ENCODE measurements at places on chromosomes 12 and 14. TPM values are rescaled to one million over a fixed set of nuclear protein-coding genes. Genes with fewer than 3 reads are reported as not detected.

The RD3L gene
- not detected for total RNA-seq

DNA sequence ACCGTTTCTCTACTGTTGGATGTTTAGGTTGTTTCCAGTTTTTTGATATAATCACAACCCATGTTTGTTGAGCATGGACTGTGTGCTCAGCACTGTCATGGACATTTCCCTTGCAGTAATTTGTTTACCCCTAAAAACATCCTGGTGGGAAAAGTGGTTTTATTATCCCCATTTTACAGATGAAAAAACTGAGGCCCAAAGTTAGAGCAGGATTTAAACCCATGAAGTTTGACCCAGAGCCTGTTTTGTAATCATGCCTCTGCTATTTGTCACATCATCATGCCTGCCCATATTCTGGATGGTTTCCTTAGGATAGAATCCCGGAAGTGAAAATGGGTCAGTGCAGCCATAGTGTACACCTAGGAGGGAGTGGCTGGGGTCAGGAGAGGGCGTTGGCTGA, 17.0 kb upstream of the LRP1-AS start:
- H3K4me1 ChIP-seq = peaks cover 19% of the 10 kb centered on the region
- peaks cover 71% of the 10 kb centered on the region for H3K36me3 ChIP-seq
- H3K4me3 ChIP-seq = no peak overlapping the region

GRCh38 chr14:90658541-90658967, 157.7 kb downstream of the TTC7B start:
- peaks cover 20% of the 10 kb centered on the region for H3K36me3 ChIP-seq
- H3K4me1 ChIP-seq = peaks cover 21% of the 10 kb centered on the region
- DNase-seq = no peak
- H3K27ac ChIP-seq = no peak overlapping the region

The LRCOL1 gene
- total RNA-seq = not detected

GRCh38 chr12:52436000-52436827, 2.0 kb upstream of the KRT75 start:
- no peak for DNase-seq
- peaks cover 1% of the 10 kb centered on the region for H3K36me3 ChIP-seq
- no peak overlapping the region for H3K27ac ChIP-seq
- H3K4me1 ChIP-seq = peaks cover 3% of the 10 kb centered on the region
- H3K27me3 ChIP-seq = peaks cover 62% of the 10 kb centered on the region

- H3K27me3 ChIP-seq = peaks cover 25% of the 10 kb centered on the region
- H3K4me3 ChIP-seq = no peak overlapping the region
- DNase-seq = no peak
- H3K36me3 ChIP-seq = no peaks in the 10 kb centered on the region
- no peak overlapping the region for H3K27ac ChIP-seq
- no peaks in the 10 kb centered on the region for H3K4me1 ChIP-seq
Observed at GRCh38 chr12:32776258-32776657, 20.6 kb upstream of the YARS2 start.

DNA sequence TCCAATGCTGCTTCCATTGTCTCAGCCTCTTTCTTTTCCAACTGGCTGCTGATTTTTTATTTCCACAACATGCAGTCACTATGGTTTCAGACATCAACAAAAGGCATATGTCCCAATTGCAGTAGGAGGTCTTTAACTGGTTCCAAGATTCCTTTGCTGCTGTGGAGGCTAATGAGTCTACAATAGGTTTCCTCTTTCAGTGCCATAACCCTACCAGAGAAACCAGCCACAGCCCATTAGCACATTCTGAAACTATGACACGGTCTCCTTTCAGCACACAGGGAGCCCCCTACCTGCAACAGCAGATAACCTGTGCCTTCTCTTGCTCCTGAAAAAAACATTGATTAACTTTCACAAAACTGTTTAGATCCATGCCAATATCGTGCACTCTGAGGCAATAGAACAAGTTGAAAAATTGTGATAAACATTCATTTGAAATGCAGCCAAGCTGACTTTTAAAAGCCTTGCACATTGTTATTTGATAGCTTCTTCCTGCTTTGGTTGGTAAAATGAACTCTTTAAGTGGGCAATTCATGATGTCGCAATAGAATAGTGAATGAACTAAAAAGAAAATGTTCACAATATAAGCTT, 32.4 kb downstream of the PLEKHG7 start:
- H3K4me3 ChIP-seq = no peak overlapping the region
- H3K36me3 ChIP-seq = peaks cover 3% of the 10 kb centered on the region
- H3K4me1 ChIP-seq = peaks cover 11% of the 10 kb centered on the region
- H3K27me3 ChIP-seq = no peaks in the 10 kb centered on the region
- no peak for DNase-seq

All from chondrocyte (in vitro differentiated cells).